ENCODE measurements at places on chromosomes 2 and 18.

DNA sequence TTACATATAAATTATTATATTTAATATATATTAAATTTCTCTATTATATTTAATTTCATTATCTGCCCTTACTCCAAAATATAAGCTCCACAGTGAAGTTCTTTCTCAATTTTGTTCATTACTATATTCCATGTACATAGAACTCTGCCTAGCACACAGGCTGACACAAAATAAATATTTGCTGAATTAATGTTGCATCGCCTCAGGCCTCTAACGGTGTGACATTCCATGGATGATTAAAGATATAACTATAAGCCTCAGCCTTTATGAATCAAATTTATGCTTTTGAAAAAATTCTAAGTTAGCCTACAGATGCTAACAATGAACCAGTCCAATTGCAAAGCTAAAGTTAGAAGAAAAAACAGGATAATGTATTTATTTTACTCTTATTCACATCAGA lies 1337.2 kb upstream of the NRXN1 start:
- DNase-seq: no peak

DNA sequence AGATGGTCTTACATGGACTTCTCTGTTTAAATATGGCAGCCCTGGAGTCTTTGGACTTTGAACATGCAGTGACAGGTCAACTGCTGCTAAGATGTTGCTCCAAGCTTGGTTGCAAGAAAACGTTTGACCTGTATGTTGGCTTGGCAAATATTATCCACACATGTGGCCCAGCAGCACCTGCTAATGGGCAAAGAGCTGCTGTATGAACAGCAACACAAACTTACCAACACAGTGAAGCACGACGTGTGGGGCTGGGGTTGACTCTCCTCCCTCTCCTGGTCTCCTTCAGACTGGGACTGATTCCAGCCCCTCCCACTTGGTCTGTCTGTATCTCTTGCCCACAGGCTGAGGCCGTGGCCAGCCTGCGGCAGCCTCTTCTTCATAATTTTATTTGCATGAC lies 3.8 kb downstream of the KCNE4 start:
- DNase-seq: no peak

DNA sequence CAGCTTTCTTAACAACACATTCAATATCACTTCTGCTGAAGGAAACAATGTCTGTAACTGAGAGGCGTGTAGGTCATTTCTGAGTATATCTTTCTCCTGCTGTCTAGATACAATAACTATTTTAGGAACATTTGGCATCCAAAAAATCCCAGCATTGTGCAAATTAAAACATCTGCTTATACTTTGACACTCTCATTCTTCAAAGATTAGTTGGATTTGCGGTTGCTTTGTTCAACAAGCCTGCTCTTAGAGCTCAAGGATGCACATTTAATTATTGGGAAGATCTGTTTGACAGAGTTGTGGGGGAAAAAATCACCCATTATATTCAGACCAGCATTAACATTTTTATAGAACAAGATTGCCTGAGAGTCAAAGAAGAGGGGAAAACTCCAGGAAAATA lies 449.5 kb upstream of the HNRNPA3 start:
- no peak for DNase-seq

GRCh38 chr18:62868645-62869044 lies 153.3 kb downstream of the PHLPP1 start:
- no peak for DNase-seq

DNA sequence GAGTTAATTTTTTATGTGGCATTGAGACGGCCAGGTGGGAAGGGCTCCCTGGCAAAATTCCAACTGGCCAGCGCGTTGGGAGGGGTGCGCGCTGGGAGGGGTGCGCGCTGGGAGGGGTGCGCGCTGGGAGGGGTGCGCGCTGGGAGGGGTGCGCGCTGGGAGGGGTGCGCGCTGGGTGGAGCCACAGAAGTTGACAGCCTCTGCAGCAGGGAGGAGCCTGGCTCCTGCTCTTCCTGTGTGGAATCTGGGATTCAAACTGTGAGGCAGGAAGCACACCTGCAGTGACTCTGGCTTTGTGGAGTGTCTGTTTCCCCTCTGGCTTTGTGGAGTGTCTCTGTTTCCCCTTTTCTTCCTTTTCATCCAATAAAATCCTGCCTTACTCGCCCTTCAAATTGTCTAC lies 147.9 kb upstream of the CBLN2 start:
- DNase-seq: no peak

DNA sequence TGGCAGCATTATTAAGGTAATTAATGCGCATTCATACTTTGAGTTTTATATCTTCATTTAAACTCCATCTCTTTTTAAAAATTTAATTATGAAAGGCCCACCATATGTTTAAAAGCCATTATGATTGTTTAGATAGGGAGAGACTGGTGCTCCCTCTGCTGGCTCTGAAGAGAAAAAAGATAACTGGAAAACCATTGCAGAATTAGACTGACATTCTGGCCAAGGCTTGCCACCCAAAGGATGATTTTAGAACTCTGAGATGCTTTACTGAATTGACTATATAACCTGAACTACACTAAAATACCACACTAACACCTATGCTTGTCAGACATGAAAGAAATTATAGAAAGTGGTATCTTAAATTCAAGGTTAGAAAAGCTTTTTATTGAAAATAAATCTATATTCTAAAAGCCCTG lies 127.6 kb upstream of the SPOPL start:
- peak; percentile 36 for DNase-seq

- DNase-seq: no peak
Observed at GRCh38 chr2:18262601-18263000, 297.9 kb downstream of the RDH14 start.

GRCh38 chr2:127577973-127578372 lies 42.5 kb downstream of the MYO7B start:
- peak; percentile 68 for DNase-seq

DNA sequence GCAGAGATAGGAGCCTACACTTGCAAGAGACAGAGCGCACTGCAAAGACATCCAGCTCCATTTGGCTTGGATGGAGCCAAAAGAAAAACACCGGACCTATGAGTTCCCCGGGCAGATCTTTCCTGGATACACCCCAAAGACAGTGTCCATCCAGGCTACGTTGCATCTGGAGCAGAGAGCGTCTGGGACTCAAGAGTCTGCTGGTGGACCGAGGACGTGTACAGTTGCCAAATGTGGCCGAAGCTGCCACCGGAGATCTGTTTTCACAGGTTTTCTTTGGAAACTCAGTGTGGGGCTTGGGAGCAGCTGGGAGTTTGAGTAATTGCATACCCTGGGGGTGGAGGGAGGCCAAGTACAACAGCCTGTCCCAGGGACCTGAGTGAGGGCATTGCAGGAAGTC lies 192.3 kb upstream of the OSR1 start:
- DNase-seq: no peak

GRCh38 chr2:30505500-30506180 lies 58.6 kb downstream of the LCLAT1 start:
- DNase-seq: no peak

DNA sequence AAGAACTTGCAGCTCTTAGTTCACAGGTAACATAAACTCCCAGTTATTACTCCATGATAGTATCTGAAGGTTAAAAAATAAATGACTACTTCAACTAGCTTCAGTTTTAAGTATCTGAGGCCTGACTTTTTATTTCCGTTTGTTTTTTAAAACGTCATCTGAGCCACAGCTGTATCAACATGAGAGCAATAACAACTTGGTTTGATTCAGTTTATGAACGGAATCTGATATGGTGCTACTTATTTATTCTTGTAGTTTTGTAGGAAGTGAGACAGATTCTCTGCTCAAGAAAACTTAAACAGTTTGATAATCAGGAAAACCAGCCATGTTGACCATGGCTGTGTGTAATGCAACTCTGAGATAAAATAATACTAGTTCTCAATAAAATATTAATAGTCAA lies 34.9 kb downstream of the NAB1 start:
- no peak for DNase-seq

Measured in NB4 (cell line).